ENCODE measurements at places on chromosomes 5 and 9.

- no peak for DNase-seq
These were observed 102.7 kb downstream of the FBXO38 start for GRCh38 chr5:148486456-148486855.

GRCh38 chr5:1012900-1013237 lies 4.3 kb downstream of the NKD2 start:
- no peak for DNase-seq

- no peak for DNase-seq
These were observed 535 bp downstream of the UNC5A start for GRCh38 chr5:176810687-176811501.

DNA sequence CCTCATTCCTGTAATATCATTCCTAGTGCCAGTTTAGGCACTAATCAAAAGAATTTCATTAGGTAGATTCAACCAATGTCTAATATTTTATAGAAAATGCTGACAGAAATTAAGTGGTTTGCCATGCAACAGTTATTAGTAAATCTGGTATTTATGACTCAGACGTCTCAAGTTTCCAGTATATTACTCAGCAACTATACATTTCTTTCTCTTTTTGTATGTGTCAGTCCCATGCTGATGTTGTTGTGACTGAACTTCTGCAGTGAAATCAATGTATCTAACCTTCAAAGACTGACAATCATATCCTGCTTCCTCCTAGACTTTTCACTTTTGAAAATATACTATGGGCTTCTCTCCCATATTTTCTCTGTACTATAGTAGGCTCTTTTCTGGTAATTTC lies 822.5 kb downstream of the NR2F1-AS1 start:
- no peak for DNase-seq

DNA sequence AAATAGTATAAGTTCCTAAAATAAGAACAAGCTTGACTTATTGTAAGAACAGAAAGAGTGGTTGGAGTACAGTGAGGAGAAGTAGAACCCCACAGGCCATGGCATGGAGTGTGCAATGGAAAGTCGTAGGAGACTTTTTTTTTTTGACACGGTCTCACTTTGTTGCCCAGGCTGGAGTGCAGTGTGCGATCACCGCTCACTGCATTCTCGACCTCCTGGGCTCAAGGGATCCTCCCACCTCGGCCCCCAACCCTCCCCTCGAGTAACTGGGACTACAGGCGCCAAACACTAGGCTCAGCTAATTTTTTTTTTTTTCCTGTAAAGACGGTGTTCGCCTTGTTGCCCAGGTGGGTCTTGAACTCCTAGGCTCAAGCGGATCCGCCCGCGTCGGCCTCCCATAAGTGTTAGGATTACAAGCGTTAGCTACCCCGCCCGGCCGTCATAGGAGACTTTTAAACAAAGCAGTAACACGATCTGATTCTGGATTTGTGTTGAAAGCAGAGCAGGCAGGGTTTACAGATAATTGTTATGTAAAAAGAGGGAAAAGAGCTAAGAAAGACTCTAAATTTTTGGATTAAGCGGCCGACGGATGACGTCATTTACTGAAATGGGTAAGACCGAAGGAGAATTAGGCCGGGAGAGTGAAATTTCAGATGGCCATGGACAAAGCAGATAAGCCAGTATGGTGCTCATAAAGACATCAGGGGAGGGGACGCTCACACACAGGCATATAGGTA lies 752 bp downstream of the TSTD2 start:
- no peak for DNase-seq
